T-helper 17 cell (primary cell): ENCODE measurements at places on chromosomes 12 and 14. TPM values are rescaled to one million over a fixed set of nuclear protein-coding genes. Genes with fewer than 3 reads are reported as not detected.
A peak's percentile ranks its signal among the peaks of the same experiment; 100 is the strongest.

DNA sequence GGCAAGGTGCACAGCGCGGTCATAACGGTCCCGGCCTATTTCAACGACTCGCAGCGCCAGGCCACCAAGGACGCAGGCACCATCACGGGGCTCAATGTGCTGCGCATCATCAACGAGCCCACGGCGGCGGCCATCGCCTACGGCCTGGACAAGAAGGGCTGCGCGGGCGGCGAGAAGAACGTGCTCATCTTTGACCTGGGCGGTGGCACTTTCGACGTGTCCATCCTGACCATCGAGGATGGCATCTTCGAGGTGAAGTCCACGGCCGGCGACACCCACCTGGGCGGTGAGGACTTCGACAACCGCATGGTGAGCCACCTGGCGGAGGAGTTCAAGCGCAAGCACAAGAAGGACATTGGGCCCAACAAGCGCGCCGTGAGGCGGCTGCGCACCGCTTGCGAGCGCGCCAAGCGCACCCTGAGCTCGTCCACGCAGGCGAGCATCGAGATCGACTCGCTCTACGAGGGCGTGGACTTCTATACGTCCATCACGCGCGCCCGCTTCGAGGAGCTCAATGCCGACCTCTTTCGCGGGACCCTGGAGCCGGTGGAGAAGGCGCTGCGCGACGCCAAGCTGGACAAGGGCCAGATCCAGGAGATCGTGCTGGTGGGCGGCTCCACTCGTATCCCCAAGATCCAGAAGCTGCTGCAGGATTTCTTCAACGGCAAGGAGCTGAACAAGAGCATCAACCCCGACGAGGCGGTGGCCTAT is 875 bp downstream of the HSPA2 start:
- peaks cover 8% of the 10 kb centered on the region for H3K36me3 ChIP-seq
- H3K27me3 ChIP-seq, result no peaks in the 10 kb centered on the region
- H3K4me3 ChIP-seq, result peak overlapping the region; percentile 89
- H3K4me1 ChIP-seq, result peaks cover 22% of the 10 kb centered on the region
- no peak overlapping the region for H3K27ac ChIP-seq

DNA sequence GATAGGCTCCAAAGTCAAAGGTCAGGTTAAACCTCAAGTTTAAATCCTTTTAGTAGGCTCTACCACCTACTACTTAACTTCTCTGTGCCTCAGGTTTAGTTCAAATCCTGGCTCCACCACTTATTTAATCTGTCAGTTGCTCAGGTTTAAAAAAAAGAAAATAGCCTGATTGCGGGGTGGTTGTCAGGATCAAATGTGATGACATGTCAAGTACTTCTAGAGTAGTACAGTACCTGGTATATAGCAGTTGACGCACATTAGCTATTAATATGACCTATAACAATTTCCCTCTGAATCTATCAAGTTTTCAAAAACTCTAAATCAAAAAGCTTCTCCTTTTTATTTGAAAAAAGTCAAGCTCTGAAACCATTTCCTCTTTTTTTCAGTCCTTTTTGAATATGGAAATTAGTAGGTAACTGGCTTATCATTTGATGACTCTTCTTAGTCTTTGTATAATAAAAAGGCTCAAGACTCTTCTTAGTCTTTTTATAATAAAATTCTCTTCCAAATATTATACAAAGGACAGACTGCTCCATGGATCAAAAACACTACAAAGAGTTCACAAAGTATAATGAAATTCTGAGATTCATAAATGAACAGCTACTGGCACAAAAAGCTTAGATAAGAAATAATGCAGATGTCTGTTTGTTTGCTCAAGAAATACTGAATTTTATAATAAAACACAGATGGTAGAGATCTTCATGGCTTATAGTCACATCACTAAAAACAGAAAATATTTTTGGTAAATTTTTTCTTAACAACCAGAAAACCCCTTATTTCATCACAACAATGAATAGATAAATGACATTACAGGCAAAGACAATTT is 5.0 kb downstream of the OSBPL8 start:
- peaks cover 6% of the 10 kb centered on the region for H3K36me3 ChIP-seq
- peak overlapping the region; percentile 67 for H3K27ac ChIP-seq
- DNase-seq, result no peak
- no peak overlapping the region for H3K4me3 ChIP-seq
- H3K4me1 ChIP-seq, result peaks cover 42% of the 10 kb centered on the region
- H3K27me3 ChIP-seq, result no peaks in the 10 kb centered on the region

GRCh38 chr12:46221255-46222128 is 47.4 kb downstream of the SLC38A1 start:
- H3K4me3 ChIP-seq, result peak overlapping the region; percentile 84
- no peaks in the 10 kb centered on the region for H3K27me3 ChIP-seq
- peak overlapping the region; percentile 99 for H3K27ac ChIP-seq
- H3K4me1 ChIP-seq, result peaks cover 72% of the 10 kb centered on the region

GRCh38 chr14:46381674-46382073 is 269.9 kb downstream of the RPL10L start:
- no peaks in the 10 kb centered on the region for H3K27me3 ChIP-seq
- no peaks in the 10 kb centered on the region for H3K4me1 ChIP-seq
- no peak for DNase-seq
- H3K36me3 ChIP-seq, result no peaks in the 10 kb centered on the region
- H3K4me3 ChIP-seq, result no peak overlapping the region
- H3K27ac ChIP-seq, result no peak overlapping the region

The TGM1 gene
- total RNA-seq, result 4.3 TPM

The WSCD2 gene
- total RNA-seq, result 0.60 TPM
